ENCODE measurements at places on chromosomes 12 and 14. TPM values are rescaled to one million over a fixed set of nuclear protein-coding genes. Genes with fewer than 3 reads are reported as not detected.

DNA sequence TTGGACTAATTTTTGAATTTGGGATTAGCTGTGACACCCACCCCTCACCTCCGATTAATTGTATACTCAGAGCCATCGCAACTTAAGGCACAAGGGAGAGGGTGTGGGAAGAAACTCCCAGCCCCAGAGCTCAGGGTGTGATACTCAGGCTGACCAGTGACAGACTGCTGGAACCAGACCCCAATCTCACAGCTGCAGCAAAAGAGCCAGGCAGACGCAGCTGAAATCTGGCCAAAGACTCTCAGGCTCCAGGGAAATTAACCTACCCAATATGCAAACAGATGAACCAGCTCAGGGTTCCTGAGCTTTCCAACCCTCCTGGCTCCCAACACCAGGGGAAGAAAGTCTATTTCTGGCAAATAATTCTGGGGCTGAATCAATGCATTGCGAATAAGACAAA, 30.5 kb downstream of the ANAPC7 start:
- no peak for DNase-seq

OR6C1 gene
- total RNA-seq = not detected

DNA sequence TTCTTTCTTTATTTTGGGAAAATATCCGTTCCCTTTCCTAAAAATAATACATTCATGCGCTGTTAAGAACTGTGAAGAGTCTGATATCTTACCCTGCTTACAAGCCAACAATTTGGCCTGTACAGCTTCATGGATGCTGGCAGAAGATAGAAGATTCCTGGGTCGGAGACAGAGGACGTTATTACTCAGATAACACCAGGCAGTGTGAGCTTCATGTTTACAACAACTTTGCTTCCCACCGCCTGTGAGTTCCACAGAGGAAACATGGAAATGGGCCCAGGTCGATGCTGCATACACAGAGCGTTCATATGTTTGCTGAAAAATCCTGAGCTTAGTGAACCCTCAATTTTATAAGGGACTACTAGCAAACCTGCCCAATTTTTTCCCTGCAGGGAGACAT, 705.6 kb upstream of the SEL1L start:
- DNase-seq = no peak

GRCh38 chr14:67532998-67533753, at the start of gene PLEKHH1:
TSS of gene PLEKHH1 (plus strand) at chr14:67533290. CDS start at chr14:67541868, 8,578 bp downstream.
- peak; percentile 65 for DNase-seq

GRCh38 chr12:120048263-120048662, 59.2 kb downstream of the BICDL1 start:
- DNase-seq = no peak

- no peak for DNase-seq
Measured at GRCh38 chr12:51335931-51336330, 10.5 kb downstream of the CELA1 start.

- peak; percentile 97 for DNase-seq
Measured at GRCh38 chr12:75944097-75944904, 87.3 kb downstream of the PHLDA1 start.

DNA sequence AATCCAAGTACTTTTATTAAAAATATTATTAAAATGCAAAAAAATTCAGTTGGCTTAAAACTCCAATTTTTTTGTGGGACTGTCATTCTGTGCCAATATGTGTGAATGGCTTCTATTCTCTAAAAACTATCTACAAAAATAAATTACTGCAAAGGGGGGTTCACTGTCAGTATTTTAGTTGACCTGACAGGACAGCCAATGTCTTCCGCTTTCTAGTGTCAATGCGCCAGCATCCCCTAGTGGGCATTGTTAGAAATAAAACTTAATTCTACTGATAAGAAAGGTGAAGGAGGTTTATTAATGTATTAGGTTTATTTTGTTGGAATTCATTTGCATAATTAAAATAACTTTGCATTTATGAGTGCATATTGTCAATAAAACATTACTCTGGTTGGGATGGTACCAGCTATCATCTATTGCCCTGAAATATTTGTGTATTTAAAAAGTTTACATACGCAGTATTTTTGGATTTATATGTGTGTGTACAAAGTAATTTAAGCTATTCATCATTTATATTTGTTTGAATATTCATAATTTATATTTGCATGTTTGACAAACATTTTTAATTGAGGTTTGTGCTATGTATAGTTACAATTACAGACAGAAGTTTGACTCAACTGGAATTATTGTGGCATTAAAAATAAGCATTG, 527.2 kb downstream of the FLRT2 start:
- DNase-seq = peak; percentile 20

GRCh38 chr12:96194971-96195844, 1.0 kb downstream of the ELK3 start:
- DNase-seq = peak; percentile 89

DNA sequence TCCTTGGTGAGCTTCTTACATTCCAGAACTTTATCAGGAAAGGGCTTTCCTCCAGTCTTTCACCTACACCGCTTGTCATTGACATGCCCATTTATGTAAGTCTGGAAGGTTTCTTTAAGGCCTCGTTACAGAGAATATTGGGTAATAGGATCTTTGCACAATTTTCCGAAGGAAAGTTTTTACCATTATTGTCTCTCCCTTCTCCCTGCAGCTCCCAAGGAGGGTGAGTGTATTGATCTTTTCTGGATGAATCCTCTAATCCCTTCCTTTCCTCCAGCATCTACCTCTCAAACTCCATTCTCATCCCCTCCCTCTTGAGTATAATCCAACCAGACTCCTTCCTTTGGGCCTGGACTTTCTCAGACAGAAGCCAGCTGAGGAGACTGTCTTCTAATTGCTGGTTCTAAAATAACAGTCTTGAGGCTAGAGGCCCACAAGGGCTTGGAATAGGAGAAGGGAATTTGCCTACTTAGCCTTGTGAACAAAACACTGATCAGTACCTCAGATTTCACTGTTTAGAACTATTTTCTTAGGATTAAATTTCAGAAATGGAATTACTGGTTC, 21.8 kb downstream of the WNK1 start:
- DNase-seq = no peak

DNA sequence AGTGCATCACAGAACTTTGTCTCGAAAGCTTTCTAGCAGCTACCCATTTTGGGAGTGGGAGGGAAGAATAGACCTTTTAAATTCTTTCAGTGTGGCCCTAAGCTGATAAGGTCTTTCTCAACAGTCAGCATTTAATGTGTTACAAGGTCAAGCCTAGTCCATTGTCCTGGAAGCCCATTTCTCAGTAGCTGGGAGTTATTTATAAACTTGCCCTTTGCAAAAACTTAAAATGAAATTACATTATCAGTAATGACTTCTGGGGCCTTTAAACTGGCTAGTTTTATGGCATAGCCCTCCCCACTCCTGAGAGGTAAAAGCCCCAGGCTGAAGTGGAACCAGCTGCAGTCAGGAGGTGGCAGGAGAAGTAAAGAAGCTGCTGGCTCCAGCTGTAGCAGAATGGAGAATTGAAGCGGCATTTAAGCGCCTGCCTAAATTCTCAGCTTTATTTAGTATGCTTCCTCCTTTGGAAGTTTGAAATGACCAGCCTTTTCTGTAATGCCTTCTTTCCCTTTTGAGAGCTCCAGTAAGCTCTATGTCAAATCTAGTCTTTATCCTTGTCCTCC, 12.4 kb downstream of the COPZ1 start:
- no peak for DNase-seq

- peak; percentile 33 for DNase-seq
Measured at GRCh38 chr14:88559852-88560251, 3.0 kb upstream of the ZC3H14 start.

DNA sequence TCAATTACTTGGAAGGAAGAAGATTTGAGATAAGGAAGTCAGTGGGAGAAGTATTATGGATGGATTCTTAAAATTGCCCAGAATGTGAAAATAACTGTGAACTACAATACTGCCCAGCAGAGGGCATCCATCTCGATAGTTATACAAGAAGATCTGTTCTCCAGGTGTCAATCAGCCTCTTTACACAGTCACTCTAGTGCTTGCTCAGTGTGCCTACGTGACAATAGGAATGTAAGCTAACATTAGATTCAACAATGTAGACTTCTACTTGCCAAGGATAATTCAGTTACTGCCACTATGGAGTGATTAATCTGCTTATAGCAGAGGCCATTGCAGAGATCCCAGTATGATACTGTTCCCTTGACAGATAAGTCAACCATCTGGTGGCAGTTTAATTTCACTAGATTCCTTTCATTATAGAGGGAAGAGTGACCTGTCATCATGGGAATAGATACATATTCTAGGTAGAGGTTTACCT, 10.6 kb upstream of the MAP4K5 start:
- peak; percentile 86 for DNase-seq

SLC7A8 gene
- 1.1 TPM for total RNA-seq

CEP128 gene
- 2.4 TPM for total RNA-seq

DNA sequence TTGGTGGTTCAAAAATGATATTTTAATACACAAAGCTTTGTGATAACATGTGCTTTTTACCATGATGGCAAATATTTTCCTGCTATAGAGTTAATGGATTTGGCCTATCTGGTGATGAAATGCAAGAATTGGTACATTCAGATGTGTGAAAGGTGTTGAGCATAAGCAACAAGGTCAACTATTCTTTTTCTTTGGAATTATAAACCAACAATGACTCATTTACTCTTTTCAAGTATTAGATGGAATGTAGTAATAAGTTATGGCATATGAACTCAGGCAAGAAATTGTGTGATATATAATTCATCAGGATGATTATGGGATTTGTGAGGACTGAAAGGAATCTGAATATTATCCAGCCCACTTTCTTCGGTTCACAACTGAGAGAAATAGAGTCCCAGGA, 471.4 kb downstream of the ETNK1 start:
- peak; percentile 61 for DNase-seq

WBP11 gene
- total RNA-seq = 3.7 TPM

PRH1 gene
- 13.7 TPM for total RNA-seq

DNA sequence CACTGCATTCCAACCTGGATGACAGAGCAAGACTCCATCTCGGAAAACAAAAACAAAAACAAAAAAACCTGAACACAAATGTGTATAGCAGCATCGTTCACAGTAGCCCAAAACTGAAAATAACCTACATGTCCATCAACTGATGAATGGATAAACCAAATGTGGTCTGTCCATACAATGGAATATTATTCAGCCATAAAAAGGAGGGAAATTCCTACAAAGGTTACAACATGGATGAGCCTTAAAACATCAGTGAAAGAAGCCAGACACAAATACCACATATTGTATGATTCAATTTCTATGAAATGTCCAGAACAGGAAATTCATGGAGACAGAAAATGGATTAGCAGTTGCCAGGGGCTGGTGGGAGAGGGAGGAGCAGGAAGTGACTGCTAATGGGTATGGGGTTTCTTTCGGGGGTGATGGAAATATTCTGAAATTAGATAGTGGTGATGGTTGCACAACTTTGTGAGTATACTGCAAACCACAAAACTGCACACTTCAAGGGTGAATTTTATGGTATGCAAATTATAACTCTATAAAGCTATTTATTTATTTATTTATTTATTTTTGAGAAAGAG, 4.0 kb downstream of the MYL2 start:
- DNase-seq = peak; percentile 67

GRCh38 chr14:101247842-101248725, 313.2 kb upstream of the DIO3 start:
- DNase-seq = no peak

STAC3 gene
- total RNA-seq = 0.26 TPM

DNA sequence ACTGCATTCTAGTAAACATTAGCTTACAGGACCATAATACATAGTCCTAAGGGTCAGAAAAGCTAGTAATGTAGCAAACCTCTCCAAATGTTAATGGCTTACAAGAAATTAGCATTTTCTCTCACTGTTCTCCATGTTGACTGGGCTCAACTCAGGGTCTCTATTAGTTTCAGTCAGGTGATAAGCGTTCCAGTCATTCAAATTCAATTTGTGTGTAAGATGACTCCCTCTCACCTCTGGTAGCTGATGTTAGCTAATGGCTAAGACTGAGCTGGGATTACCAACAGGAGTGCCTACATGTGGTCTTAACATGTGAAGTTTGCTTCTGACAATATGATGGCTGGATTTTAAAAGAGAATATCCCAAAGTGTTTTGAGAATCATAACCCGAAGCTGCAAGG, 630.5 kb upstream of the USP15 start:
- DNase-seq = no peak

CDH24 gene
- 2.9 TPM for total RNA-seq

DNA sequence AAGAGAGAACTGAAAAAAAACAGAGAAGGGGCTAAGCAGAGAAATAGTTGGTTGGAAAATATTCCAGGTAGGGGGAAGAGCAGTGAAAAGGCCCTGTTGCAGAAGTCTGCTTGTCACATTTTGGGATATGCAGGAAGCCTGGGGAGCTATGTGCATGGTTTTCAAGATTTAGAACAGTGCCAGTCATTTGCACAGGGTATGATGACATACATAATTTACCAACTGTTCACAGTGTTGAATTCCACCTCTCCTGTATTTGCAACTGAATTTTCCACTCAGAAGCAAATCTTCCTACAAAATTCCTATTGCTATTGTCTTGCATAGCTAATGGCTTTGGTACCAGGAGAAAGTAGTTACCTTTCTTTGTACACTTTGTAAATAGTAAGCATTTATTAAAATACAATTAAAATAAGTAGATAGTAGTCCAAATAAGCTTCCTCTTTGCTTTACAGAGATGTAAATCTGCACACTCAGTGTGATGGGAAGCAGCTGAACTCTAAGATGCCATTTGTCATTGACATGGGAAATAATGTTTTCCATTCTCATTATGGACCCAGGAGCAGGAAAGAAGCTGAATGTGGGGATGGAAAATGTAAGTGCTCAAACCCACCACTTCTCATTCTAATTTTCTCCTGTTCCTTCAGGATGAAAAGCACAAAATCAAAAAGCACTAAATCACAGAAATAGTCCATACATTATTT, 177.4 kb downstream of the BTG1 start:
- DNase-seq = no peak

PLA2G1B gene
- total RNA-seq = not detected
